ENCODE measurements at places on chromosomes 1 and 21. TPM values are rescaled to one million over a fixed set of nuclear protein-coding genes. Genes with fewer than 3 reads are reported as not detected.

DNA sequence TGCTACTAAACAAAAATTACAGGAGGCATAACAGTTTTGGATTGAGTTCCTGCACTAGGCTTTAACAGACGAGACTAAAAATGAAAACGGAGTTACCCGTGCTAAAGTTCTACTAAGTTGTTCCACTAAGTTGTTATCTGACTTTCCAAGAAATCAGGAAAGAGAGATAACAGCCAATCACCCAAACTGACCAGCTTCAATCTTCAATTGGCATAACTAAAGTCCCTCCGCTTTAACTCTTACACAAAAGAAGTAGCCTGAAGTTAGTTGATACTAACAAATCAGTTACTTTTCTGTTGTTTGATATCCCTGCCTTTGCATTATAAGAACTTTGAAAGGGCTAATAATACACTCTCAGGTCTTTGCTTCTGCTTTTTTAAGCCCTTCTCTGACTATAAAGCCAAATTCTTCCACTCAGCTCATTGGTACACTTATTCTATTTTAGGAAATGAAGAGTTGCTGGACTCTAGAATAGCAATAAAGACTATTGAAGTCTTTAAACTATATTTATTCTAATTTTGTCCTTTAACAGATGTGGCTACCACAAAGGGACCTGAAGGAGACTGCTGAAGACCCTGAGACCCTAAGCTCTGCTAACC is 61.3 kb downstream of the TESK2 start:
- no peak for DNase-seq
- H3K4me3 ChIP-seq: no peak overlapping the region
- H3K36me3 ChIP-seq: no peaks in the 10 kb centered on the region
- H3K4me1 ChIP-seq: no peaks in the 10 kb centered on the region

The SFPQ gene
- total RNA-seq: 618 TPM

GRCh38 chr1:212515329-212515760 is 82.6 kb downstream of the NENF start:
- H3K27ac ChIP-seq: no peak overlapping the region
- H3K27me3 ChIP-seq: peaks cover 19% of the 10 kb centered on the region
- H3K4me3 ChIP-seq: no peak overlapping the region
- DNase-seq: no peak

DNA sequence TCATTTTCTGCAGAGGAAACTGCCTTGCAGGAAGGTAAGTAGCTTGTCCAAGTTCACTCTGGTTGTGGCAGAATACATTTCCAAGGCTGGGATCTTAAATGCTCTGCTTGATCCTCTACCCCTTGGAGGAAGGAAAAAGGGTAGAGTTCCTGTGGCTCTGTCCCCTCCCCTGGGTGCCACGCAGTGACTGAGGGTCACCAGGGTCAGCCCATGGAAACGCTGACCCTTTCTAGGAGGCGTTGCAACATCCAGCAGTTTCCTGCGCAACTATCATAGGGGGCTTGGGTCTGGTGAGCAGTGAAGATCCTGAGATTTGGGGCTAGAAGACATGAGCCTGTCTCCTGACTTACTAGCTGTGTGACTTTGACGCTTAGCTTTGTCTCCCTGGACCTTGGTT is 29.4 kb upstream of the EPS8L3 start:
- no peak for DNase-seq
- H3K27me3 ChIP-seq: no peaks in the 10 kb centered on the region
- H3K27ac ChIP-seq: peak overlapping the region; percentile 41
- no peaks in the 10 kb centered on the region for H3K36me3 ChIP-seq
- no peak overlapping the region for H3K4me3 ChIP-seq

- H3K4me3 ChIP-seq: no peak overlapping the region
- H3K4me1 ChIP-seq: no peaks in the 10 kb centered on the region
- no peak overlapping the region for H3K27ac ChIP-seq
- DNase-seq: no peak
- H3K36me3 ChIP-seq: no peaks in the 10 kb centered on the region
- no peaks in the 10 kb centered on the region for H3K27me3 ChIP-seq
These were observed 85.6 kb upstream of the ZRANB2 start for GRCh38 chr1:71166178-71167173.
